DMS153 (cell line): ENCODE measurements at places on chromosomes 4 and X.

DNA sequence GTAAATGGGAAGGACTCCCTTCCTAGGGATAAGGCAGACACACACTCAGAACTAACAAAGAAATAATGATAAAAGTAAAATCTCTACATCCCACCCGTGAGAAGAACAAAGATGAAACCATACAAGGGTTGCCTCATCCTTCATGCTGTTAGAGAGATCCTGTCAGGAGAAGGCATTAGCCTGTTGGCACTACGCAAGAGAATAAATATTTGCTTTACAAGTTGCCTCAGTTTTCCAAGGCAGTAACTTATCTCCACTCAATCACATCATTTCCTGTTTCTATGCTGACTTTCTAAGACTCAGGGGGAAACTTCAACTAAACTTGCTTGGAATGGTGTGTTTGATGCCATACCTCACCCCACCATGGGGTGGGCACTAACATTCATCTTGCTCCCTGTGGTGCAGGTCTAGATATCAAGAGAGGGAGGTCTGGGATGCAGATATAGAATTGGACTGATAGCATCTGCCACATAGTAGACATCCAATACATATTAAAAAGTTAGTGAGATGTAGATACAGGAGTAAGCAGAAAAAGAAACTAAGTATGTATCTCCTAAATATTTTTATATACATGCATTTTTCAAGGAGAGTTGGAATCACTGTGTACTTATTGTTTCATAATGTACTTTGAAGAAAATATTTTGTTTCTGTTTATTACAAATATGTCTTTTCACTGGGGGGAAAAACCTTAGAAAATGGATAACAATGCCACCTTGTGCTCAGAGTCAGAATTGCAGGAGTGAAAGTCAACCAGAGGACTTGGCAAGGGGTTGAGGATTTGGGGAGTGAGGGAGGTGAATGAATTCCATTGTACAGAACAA lies 57.2 kb upstream of the BEX4 start:
- no peak for DNase-seq

DNA sequence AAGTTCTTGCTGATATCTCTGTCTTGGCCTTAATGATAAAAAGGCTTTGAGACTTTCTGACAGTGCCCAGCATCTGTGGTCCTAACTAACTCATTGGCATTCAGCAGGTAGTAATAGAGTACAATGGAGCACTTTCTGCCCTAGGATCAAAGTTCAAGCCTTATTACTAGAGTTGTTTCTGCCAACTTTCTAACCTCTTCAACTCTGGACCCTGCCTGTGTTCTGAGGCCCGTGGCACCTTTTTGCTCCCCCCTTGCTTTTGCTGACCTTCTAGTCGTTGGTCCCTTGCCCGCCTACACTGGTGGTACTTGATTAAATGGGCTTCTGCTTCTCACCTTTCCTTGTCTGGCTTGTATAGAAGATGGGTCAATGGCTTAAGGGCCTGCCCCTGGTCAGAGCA lies 126.3 kb downstream of the PPARGC1A start:
- no peak for DNase-seq

- no peak for DNase-seq
These were observed 12.0 kb downstream of the CXorf58 start for GRCh38 chrX:23919706-23920320.

DNA sequence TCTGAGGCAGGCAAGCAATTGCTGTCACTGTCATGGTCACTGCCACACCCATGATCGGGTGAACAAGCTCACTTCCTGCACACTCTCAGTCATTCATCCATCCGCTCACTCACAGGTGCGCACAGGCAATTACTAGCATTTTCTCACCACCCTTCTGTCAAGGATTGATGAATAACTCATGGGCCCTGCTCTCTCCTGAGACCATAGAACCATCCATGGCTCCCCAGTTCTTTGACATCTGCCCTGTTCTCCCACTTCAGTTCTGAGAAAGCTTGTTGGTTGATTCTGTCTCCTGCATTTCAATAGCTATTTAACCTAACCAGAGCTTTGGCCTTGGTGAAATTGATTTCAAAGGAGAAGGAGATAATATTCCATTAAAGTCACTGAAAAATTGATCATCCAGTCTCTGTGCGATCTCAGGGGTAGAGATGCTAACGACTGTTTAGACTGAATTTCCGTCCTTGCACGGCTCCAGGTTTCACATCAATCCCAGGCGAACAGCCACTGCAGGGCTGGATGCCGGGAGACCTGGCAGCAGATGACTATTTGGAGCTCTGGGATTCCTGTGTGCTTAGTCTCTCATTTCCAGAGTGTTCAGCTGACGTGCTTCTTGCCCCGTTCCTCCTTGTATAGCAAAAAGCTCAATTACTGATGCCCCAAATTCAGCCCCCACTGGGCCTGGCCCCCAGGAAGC lies 36.9 kb upstream of the ADRA2C start:
- peak; percentile 37 for DNase-seq
